Spinal cord (tissue), 10 donors: ENCODE measurements at places on chromosomes 12 and 14. TPM values are rescaled to one million over a fixed set of nuclear protein-coding genes. Genes with fewer than 3 reads are reported as not detected.

GRCh38 chr12:108475396-108475795 is 39.7 kb upstream of the FICD start:
- DNase-seq = no peak

GRCh38 chr12:22105542-22105941 is 59.5 kb downstream of the CMAS start:
- DNase-seq = no peak

DNA sequence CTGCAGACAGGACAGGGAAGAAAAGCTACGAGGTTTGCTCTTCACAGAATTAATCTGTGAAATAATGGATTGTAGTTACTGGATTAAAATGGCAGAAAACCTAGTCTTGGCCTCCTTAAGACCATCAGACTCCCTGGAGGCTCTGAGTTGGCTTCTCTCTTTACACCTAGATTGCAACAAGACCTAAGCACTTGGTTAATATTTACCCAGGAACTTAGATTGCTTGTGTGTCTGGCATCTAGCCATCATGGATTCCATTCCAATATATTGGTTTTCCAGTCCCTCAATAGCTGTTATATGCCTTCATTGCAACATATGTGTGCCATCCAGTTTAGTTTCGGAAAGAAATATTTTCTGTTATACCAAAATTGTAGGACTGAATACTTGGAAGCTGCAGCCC is 1.9 kb upstream of the GTF2A1 start:
- DNase-seq = no peak

GRCh38 chr14:26424537-26424936 is 173.3 kb downstream of the NOVA1 start:
- DNase-seq = no peak

DNA sequence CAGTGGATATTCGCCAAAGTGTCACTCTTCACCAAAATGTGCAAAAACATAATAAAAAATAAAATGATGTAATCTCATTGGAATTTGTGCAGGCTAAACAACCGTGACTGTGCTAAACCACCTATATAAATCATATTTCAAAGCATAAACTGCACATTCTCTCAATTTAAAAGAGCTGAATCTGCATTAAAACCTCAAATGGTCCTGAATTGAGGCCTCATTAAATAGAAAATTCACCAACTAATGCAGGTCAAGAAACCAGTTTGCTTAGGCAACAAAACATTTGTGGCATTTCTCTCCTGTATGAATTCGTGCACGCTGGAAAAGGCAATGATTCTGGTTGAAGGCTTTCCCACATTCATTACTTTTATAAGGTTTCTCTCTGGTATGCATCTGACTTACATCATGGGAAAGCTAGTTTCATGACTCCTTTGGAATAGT is 80.1 kb upstream of the IFNG-AS1 start:
- DNase-seq = no peak

- DNase-seq = no peak
These were observed 5.5 kb downstream of the SLC38A1 start for GRCh38 chr12:46263140-46264016.

GRCh38 chr14:82298811-82299210 is 765.2 kb upstream of the SEL1L start:
- no peak for DNase-seq

- DNase-seq = no peak
These were observed 112.0 kb downstream of the ANO6 start for GRCh38 chr12:45327823-45328383.

DNA sequence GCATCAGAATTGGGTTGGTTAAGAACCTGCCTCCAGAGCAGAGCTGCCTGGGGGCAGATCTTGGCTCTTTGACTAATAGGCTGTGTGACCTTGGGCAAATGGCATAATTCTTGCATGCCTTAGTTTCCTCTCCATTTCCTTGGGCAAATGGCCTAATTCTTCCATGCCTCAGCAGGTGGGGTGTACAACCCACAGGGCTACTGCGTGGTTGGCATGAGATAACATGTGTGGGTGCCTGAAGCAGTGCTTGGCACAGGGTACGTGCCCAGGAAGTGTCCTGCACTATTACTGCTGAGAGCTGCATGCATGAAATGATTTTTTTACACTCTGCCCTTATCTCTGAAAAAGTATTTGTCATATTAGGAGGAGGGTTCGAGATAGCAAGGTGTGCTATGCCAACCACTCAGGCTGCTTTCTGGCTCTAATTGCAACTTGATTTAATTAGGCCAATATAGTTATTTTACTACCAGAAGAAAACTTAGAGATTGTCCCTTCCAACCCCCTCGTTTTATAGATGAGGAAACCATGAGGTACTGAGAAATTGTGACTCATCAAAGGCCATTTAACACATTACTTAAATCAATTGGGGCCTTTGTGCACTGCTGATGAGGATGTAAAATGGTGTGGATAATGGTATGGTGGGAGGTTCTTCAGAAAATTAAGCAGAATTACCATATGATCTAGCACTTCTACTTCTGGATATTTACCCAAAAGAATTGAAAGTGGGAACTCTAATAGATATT is 161.6 kb upstream of the HIF1A start:
- no peak for DNase-seq

DNA sequence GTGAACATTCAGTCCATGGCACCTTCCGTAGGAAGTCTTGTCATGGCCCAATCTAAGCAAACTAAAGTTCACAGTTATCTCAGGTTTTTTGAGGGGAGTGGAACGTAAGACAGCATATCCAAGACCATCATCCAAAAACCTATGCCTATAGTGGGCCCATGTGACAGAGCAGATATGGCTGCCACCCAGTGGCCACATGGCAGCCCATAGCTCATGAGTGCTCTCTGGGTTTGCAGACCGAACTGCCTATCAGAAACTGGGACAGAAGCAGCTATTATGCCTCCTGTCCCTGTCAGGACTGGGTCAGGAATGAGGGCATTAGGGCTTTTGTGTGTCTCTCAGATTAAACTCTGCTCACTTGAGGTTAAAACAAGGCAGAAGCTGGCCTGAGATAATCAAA is 503.7 kb downstream of the NRXN3 start:
- no peak for DNase-seq

DNA sequence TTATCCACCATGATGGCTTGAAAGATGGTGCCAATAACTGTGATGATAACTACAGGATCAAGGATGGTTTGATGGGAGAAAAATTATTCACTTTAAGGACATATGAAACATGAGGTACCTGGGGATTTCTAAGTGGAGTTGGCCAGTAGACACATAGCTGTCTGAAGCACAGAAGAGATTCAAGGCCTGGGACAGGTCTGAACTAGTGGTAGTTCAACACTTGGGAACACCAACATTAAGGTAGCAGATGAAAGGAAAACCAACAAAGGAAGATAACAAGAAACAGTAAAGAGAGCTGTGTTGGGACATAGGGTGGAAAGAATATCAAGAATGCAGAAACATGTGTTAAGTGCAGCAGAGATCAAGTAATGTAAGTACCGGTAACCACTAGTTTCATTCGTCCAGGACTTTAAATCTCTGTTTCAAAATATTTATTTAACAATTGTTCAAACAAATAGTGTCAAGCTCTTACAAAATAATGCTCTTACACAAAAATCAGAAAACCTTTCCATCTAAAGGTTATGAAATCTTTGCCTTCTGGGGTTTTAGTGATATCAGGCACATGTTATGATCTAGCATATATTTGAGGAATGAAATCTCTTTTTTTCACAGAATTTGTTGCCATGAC is 104.7 kb downstream of the ST8SIA1 start:
- DNase-seq = no peak

DNA sequence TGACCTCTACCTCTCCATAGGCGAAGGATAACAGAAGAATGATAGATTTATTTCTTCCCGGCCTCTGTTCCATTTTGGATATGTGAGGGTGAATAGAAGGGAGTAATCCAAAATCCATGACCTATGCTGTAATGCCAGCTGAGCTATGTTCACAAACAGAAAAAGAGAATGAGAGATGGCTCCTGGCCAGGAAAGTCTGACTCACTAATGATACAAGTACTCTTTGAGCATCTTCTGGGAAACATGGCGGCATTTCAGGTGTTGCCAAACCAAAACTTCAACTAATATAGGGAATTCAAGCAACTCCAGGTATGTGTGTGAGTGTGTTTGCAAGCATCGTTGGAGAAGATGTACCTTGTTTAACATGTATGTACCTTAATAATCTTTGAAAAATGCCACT is 55.1 kb downstream of the MED13L start:
- no peak for DNase-seq

- DNase-seq = no peak
These were observed 135.6 kb downstream of the SLC25A21 start for GRCh38 chr14:37036669-37037341.

GRCh38 chr12:33182485-33182884 is 257.1 kb downstream of the SYT10 start:
- DNase-seq = no peak

WBP11 gene
- polyA plus RNA-seq = 68.8 TPM

INHBE gene
- 0.51 TPM for polyA plus RNA-seq

CCDC175 gene
- 0.56 TPM for polyA plus RNA-seq
